Mucosa of descending colon (tissue), 3 donors: ENCODE measurements at places on chromosomes 5 and 9.

DNA sequence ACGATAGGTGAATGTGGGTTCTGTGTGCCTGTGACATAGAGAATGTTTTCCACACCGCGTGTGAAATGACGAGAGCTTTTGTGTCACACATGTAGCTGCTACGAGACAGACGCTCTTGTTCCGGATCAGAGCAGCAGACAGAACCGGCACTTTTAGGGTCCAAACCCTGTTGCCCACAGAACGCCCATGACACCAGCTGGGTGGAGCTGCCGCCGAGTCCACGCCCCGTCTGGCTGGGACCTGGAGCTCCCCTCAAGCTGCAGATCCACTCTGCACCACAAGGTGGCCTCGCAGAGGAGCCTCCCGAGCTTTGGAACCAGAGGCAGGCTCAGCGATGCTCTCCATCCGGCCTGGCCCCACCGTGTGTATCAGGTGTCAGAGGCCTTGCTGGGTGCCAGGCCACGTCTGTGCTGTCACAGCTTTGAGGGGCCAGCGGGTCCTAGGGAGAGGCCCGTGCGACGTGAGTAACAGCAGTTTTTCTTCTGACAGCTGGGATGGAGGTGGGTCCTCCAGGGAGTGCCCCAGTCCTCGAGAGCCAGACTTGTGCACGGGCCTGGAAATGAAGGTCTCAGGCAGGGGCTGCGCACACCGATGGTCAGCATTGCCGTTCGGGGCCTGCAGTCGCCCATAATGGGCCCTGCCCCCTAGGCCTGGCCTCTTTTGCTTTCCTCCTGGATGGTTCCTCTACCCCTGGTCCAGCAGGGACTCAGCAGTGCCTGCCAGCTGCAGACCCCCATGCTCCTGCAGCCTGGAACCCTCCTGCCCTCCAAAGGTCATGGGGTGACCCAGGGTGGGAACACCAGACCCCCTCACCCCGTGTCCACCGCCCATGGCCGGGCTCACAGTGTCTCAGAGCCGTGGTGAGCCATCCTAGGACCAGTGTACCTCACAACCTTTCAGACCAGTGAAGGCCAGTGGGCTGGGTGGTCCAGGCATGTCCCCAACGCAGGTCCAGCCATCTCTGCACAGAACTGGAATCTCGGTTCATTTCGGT lies 2.5 kb upstream of the LRRC14B start:
- DNase-seq = peak; percentile 85

- DNase-seq = no peak
These were observed 59.8 kb downstream of the SH3RF2 start for GRCh38 chr5:145996135-145996534.

DNA sequence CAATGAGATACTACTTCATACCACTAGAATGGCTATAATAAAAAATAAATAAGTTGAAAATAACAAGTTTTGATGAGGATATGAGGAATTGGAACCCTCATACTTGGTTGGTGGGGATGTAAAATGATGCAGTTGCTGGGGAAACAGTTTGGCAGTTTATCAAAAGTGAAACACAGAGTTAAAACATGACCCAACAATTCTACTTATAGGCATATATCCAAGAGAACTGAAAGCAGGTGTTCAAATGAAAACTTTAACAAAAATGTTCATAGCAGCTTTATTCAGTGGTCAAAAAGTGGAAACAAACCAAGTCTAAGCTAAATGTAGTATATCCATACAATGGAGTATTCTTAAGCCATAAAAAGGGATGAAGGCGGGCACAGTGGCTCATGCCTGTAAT lies 13.1 kb upstream of the LHFPL2 start:
- no peak for DNase-seq

GRCh38 chr9:25724424-25724823 lies 46.2 kb upstream of the TUSC1 start:
- no peak for DNase-seq

DNA sequence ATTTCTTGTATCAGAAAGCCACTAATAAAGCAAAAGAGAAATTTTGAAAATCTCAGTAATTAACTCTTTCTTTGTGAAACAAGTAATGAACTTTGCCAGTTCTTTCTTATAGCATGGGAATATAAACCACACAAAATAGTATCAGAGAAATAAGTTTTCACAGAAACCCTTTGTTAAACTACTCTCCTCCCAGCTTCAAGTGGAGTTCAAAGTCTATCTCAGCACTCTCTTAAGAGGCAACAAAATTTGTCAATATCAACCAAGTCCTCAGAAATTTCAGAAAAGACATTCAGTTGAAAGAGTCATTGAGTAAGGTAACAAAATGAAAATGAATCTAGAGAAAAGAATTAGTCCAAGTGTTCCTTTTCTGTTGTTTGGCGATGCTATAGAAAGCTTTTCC lies 89.3 kb downstream of the NTRK2 start:
- no peak for DNase-seq

DNA sequence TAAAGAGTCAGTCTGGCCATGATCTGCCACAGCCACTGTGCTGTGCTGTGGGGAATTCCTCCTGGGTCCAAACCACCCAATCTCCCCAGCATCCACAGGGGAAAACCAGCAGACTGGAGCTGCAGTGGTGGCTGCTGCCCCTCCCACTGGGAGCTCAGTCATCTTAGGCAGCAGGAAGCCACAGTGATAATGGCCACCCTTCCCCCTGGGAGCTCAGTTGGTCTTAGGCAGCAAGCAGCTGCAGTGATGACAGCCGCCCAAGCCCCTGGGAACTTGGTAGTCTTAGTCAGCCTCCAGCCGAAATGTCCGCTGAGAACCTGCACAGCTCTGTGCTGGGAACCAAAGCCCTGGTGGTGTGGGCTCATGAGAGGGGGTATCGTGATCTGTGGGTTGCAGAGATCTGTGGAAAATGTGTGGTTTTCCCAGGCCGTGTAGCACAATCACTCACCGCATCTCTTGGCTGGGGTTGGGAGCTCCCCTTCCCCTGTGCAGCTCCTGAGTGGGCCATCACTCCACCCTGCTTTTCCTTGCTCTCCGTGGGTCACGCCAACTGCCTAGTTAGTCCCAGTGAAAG lies 38.4 kb upstream of the SMIM15 start:
- no peak for DNase-seq

DNA sequence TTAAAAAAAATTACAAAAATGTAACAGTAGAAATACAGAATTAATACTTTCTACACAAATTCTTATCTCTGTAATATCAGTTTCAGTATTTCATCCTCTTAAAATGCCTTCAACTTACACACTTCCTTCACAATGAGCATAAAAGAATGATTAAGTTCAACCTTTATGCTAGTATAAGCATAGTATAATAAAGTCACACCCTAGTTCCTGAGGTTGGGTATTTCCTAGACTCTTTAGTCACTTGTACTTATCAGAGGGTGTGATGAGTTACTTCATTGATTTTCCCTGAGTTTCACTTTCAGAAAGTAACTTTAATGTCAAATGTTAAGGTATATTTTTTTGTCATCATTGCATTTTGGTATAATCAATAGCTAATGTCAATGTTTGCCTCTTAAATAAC lies 302.4 kb downstream of the PDE4D start:
- DNase-seq = no peak

DNA sequence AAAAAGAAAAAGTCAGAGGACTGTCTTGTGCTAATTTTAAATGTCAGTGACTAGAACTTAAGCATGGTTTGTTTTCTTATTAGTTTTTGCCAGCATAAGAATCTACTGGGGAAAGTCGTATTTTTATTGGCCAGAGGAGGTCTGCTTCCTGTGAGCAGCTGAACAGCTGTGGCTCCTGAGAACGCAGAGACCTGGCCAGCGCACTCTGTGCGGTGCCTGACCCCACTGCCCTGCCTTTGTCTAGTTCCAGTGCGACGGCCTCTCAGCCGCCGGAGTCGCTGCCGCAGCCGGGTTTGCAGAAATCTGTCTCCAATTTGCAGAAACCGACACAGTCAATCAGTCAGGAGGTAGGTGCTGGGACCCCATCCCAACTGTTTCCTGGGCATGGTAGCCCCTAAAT lies 42.5 kb downstream of the PRRC2B start:
- no peak for DNase-seq

DNA sequence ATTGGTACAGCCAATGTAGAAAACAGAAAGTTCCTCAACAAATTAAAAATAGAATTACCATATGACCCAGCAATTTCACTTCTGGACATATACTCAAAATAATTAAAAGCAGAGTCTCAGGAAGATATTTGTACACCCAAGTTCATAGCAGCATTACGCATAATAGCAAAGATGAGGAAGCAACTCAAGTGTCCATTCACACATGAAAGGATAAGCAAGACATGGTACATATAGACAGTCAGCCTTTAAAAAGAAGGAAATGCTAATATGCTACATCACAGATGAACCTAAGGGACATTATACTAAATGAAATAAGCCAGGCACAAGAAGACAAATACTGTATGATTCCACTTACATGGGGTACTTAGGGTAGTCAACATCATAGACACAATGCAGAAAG lies 76.7 kb downstream of the ANXA2R start:
- DNase-seq = no peak
